ENCODE measurements at places on chromosomes 3 and 15. TPM values are rescaled to one million over a fixed set of nuclear protein-coding genes. Genes with fewer than 3 reads are reported as not detected.

The C3orf20 gene
- total RNA-seq = not detected

The LSAMP gene
- total RNA-seq = 12.2 TPM

The TRIM59 gene
- total RNA-seq = 13.8 TPM

The IP6K2 gene
- 109 TPM for total RNA-seq

The SEMA6D gene
- total RNA-seq = 1.7 TPM

DNA sequence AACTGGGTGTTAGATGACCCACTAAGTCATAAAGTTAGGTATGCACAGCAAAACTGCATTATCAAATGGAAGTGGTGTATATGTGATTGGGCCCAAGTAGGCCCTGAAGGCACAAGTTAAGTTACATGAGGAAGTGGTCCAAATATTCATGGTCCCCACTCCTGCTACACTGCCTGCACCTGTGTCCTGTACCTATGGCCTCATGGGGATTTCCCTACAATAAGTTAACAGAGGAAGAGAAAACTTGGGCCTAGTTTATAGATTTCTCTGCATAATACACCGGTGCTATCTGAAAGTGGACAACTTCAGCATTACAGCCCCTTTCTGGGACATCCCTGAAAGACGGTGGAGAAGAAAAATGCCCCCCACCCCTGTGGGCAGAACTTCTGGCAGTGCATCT is 41.5 kb downstream of the STRIT1 start:
- no peak for DNase-seq

DNA sequence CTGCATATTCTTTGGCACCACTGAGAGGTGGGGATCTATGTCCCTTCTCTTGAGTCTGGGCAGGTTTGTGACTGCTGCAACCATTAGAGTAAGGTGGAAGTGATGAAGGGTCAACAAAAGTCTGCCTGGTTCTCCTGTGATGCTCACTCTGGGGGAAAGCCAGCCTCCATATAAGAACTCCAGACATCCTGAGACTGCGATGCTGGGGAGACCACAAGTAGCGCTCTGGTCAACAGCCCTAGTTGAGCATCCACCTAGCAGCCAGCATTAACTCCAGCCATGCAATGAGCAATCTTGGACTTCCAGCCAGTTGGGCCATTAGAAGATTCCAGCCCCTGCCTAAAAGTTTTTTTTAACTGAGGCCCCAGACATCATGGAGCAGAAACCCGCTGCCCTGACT is 62.8 kb downstream of the SCN11A start:
- DNase-seq = no peak

DNA sequence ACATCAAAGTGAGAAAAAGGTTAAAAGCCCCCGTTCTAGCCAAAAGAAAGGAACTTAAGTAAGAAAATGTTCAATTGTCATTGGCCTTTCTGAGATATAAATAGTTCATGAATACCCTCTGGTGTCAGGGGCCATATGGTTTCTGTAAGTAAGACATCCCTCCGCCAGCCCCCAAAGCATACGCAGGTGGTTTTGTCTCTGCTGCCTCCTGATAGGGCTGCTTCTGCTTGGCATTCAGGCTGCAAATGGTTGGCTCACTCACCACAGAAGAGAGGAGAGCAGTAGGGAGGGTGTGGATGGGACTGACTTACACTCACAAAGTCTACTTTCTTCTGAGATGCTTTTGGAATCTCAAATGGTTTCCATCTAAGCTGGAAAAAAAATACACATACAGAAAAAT is 29.8 kb downstream of the HGD start:
- no peak for DNase-seq

GRCh38 chr3:143822374-143822773 is 25.9 kb downstream of the SLC9A9 start:
- no peak for DNase-seq

DNA sequence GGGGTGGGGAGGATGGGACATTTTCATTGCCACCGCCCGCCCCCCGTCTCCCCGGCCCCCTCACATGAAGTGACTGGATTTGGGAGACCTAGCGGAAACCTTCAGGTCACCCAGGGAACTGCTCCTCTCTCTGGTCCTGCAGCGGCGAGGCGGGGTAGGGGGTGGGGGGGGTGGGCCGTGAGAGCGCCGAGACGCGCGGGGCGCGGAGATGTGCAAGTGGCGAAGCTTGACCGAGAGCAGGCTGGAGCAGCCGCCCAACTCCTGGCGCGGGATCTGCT is 712 bp upstream of the MME start:
- DNase-seq = no peak

DNA sequence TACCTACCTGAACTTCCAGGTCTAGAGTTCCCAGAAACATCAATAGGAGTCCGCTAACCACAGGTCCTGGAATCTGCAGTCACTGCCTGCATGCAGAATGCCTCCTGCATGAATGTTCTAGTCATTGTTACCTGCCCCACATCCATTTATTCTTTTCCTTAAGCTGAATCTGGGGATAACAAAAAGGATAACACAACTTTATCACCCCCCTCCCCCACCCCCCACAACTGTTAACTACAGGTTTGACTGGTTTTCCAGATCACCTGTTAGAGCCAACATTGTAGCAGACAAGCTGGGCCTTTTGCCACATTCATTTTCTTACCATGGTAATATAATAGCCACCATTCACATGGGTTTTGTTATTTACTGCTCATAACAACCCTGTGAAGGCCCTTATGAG is 4.6 kb upstream of the CTSH start:
- no peak for DNase-seq
